ENCODE measurements at places on chromosomes 13 and 19. TPM values are rescaled to one million over a fixed set of nuclear protein-coding genes. Genes with fewer than 3 reads are reported as not detected.

KISS1R gene
- 1.1 TPM for polyA plus RNA-seq

NXNL1 gene
- polyA plus RNA-seq: not detected

CGB2 gene
- not detected for polyA plus RNA-seq

ISOC2 gene
- 28.1 TPM for polyA plus RNA-seq

SWSAP1 gene
- 3.4 TPM for polyA plus RNA-seq

ZNF296 gene
- 0.76 TPM for polyA plus RNA-seq

PDX1 gene
- polyA plus RNA-seq: not detected

DNA sequence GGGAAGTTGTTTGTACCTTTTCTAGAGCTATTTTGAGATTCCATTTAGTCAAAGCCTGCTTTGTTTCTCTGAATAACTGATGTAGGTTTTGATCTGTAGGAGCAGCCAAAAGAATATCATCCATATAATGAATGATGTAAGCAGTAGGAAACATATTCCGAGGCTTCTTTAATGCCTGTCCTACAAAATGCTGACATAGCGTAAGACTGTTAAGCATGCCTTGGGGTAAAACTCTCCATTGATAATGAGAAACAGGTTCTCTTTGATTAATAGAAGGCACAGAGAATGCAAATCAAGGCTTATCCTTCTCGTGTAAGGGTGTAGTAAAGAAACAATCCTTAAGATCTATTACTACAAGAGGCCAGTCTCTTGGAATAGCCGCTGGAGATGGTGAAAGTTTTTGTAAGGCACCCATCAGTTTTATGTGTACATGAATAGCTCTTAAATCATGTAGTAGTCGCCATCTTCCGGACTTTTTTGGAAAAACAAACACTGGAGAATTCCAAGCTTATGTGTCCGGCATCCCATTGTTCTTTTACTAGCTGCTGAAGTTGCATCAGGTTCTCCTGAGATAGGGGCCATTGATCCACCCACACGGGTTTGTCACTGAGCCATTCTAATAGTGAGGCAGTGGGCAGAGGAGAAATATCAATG is 13.5 kb downstream of the FPR3 start:
- no peak for DNase-seq

GRCh38 chr19:45159971-45160324 is 834 bp downstream of the NKPD1 start:
- no peak for DNase-seq

- no peak for DNase-seq
These were observed 11.3 kb upstream of the RNASEH2B start for GRCh38 chr13:50898338-50898737.

- no peak for DNase-seq
These were observed 502.8 kb downstream of the KLF12 start for GRCh38 chr13:73631411-73631810.

DNA sequence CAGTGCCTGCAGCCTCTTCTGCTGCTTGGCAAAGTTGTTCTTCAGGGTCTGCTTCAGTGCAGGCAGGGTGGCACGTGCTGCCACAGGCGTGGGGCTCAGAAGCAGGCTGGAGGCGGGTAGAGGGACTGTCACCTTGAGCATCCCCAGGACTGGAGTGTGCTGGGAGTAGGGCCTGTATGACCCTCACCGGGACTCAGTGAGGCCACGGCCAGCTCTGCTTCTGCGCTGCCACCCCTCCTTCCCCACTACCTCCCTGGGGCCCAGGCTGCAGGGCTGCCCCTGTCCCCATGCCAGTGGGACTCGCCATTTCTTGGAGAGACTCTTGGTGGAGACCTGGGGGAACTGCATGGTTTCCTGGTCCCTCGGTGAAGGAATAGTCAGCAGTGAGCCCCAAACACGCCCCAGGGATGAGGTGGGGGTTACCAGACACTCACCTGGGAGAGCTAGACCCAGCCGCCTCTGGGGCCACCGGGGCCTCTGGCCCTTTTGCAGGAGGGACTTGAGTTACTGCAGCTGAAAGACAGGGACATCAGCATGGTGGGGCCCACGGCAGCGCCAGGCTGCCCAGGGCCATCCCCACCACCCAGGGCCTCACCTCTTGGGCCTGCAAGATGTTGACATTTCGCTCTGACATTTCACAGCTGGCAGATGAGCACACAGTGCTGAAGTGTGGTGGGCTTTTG is 29.9 kb downstream of the TUBA3C start:
- no peak for DNase-seq
